Neuronal stem cell (in vitro differentiated cells): ENCODE measurements at places on chromosomes 1 and 21.

- no peak for DNase-seq
Measured at GRCh38 chr1:119887427-119887826, 8.9 kb downstream of the ADAM30 start.

- DNase-seq: no peak
Measured at GRCh38 chr21:41768437-41769042, 1.7 kb upstream of the RIPK4 start.

DNA sequence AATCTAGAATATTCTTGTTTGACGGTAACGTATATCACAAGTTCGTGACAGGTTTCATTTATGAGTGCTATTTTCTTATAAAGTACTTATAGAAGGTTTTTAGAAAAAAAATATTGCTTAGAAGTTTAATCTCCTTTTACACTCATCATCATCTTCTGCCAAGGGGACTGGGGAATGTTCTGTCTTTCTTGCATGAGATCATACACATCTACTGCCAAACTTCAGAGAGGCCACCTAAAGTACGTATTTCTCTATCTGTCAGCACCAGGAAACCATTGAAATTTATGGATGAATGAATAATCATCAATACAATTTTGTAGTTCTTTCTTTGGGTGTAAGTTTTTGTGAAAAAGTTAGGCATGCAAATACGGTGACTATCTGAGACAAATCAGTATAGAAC, 245.8 kb downstream of the SPATA17 start:
- no peak for DNase-seq

DNA sequence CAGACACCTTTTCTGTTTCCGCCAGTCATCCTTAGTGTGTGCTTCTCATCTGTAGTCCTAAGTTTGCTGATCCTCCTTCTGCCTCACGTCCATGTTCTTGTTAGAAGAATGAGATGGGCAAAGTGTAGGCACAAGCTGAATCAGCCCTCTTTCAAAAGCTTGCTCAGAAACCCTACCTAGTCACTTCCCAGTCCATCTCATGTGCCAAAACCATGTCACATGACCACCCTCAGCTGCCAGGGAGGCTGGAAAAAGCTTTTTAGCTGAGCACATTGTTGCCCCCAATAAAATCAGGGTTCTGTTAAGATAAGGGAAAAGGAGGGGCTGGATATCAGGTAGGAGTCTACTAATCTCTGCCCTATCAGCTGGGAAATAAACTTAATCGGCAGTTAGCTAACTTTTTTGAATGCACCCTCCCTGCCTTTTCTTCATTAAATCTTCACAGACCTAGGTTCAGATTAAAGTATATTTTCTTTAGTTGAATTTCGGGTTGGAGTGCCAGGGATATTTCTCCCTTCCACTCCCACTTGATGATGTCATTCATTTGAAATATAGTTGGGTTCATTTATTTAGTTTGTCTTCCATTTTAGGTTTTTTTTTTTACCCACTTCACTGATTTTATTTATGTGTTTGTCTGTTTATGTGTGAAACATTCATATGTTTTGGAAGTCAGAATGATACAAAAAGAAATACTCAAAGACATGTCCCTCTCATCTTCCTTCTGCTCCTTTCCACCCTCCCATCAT, 129.2 kb downstream of the ROR1 start:
- no peak for DNase-seq

DNA sequence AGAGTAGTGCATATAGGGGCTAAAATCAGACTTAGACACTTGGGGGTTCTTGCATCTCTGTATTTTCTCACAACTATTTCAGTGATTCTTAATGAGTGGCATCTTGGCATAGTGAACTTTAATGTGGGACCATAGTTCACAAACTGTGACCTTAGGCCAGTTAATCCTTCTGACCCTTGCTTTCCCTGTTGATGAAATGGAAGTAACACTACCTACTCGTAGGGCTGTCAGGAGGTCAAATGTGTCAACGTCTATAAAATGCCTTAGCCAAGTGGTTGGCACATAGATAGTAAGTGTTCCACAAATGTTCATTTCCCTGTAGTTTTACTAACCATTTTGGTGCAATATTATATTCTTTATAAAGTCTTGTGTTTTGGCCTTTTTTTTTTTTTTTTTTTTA, 49.4 kb downstream of the DYRK1A start:
- DNase-seq: no peak

- no peak for DNase-seq
Measured at GRCh38 chr1:221908573-221908972, 166.7 kb upstream of the DUSP10 start.

DNA sequence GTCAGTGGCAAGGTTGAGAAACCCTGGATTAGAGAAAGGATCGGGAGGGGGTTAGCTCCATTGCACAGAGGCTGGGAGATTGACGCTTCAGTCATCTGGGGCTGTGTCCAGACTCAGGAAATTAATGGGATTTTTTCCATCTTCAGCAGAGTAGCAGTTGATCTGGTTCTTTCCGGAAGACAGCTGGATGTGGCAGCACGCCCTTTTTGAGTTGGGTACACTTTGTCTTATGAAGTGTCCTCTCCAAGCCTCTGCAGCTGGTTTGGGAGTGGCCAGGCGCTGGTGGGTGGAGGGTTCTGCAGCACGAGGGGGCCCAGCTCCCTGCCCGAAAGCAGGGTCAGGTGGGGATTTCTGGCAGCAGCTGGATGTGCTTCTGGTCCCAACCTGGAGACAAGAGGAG, 95.1 kb downstream of the TAS1R2 start:
- no peak for DNase-seq

GRCh38 chr1:227125929-227126545, 185.9 kb downstream of the COQ8A start:
- DNase-seq: no peak

DNA sequence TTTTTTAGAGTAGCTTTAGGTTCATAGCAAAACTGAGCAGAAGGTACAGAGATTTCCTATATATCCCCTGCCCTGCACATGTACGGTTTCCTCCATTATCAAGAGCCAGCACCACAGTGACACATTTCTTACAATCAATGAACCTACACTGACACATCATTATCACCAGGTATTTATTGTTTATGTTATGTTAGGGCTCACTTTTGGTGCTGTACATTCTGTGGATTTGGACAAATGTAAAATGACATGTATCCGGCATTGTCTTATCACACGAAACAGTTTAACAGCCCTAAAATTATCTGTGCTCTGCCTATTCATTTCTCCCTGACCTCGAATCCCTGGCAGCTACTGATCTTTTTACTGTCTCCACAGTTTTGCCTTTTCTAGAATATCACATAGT, 93.7 kb upstream of the DPH5 start:
- no peak for DNase-seq

GRCh38 chr1:85933961-85934360, 222.6 kb downstream of the COL24A1 start:
- no peak for DNase-seq

- no peak for DNase-seq
Measured at GRCh38 chr1:148307583-148308185, 155.6 kb upstream of the NBPF11 start.

DNA sequence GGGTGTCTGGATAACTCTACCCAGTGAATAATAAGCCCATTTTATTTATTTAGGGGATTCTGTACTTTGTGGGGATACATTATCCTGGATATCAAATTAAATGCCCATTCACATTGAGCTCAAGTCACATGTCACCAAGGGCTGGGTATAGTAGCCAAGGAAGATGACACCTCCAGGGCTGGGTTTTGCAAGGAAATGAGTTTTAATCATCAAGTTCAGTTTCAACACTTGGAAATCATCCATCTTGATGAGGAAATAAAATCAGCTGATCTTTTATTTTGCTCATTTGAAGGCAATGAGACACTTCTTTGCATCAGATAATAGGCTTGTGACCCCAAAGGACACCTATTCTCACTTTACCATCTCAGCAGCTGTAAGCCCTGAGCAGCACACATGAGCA, 80.0 kb upstream of the TNR start:
- DNase-seq: no peak

- DNase-seq: no peak
Measured at GRCh38 chr1:45545019-45545493, 5.6 kb upstream of the AKR1A1 start.

- no peak for DNase-seq
Measured at GRCh38 chr1:35454616-35455015, 102.6 kb downstream of the KIAA0319L start.

DNA sequence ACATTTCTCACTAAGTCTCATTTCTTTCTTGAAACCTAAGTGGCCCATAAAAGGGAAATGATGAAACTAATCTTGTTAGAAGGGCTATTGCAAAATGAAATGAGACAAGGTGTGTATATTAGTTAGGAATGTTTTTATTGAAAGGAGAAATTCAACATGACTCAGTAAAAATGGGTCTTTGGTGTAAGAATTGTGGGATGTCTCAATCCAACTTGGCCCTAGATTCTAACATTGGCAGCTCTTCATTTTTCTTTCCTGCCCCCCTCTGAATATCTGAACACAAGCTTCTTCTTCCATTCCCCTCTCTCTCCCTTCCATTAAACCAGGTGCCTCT, 26.8 kb upstream of the TARBP1 start:
- DNase-seq: no peak

- DNase-seq: no peak
Measured at GRCh38 chr21:39189857-39190604, 6.8 kb upstream of the PSMG1 start.

GRCh38 chr1:243315455-243315854, 59.6 kb downstream of the SDCCAG8 start:
- DNase-seq: no peak

- DNase-seq: no peak
Measured at GRCh38 chr1:119541389-119541788, 34.4 kb downstream of the HSD3B1 start.

DNA sequence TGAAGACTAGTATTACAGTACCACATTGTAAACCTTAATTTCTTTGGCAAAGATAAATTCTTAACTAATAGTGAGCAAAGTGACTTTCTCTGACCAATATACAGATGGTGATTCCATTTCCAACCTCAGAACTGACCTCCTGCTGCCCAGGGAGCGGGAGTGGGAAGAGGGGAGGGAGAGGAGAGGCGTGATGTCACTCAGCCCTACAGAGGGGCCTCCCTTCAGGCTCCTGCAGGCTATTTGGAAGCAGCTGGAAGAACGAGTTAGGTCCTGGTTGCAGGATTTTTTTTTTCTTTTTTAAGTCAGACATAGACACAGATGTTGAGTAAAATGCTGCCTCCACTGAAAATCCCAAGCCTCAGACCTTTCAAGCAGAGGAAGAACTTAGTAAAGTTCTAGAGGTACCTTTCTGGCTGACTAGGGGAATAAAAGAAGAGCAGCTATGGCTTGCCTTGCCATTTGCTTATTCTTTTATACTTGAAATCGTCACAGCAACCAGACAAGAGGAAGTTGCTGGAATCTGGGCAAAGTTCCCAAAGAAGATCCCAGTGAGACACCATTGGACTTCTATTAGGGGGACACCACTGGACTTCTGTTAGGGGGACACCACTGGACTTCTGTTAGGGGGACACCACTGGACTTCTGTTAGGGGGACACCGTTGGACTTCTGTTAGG, 54.5 kb downstream of the EXO1 start:
- DNase-seq: no peak

GRCh38 chr1:21775550-21775914, 7.4 kb downstream of the USP48 start:
- no peak for DNase-seq

- no peak for DNase-seq
Measured at GRCh38 chr1:110690709-110691365, 16.1 kb upstream of the KCNA3 start.

GRCh38 chr1:44947063-44947773, 39.2 kb downstream of the EIF2B3 start:
- no peak for DNase-seq

GRCh38 chr1:63126104-63126503, 196.3 kb upstream of the FOXD3 start:
- DNase-seq: no peak

GRCh38 chr1:228891272-228892034, 156.2 kb downstream of the RHOU start:
- no peak for DNase-seq

DNA sequence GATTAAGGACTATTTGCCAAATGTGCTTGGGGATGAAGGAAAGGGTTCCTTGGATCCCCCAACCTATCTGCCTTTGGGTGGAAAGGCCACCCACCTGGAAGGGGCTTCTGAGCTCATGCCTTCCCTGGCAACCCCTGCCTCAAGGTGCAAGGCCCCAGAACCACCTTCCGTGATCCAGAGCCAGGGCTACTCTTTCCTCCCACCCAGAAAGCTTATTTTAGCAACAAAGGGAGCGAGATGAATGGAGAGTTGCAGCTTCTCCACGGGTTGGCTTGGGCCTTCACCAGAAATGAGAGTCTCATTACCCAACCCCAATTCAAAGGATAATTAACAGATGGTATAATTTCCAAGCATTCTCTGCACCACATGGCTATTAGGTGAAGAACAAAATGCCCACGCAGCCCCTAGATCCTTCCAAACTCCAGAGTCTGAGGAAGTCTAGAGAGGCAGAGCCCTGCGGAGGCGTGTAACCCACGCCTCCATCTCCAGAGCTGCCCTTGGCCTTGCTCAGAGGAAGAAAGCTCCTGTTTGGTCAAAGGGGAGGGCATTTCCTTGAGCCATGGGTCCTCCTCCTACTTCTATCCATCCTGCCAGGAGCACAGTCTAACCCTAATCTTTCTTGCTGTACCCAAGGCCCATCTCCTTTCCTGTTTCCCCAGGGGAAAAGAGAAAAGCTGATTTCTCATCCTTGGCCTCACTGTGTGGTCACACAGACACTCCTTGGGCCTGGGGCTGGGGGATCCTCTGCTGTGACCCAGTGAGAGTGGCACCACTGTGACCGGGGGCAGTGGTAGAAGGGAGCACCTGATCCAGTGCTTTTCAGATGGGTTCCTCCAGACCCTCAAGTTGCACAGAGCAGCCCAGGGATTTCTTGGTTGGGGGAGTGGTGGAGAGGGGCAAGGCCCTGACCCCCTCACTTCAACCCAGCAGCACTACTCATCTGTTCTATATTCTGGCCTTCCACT, 1.7 kb upstream of the CELSR2 start:
- no peak for DNase-seq

DNA sequence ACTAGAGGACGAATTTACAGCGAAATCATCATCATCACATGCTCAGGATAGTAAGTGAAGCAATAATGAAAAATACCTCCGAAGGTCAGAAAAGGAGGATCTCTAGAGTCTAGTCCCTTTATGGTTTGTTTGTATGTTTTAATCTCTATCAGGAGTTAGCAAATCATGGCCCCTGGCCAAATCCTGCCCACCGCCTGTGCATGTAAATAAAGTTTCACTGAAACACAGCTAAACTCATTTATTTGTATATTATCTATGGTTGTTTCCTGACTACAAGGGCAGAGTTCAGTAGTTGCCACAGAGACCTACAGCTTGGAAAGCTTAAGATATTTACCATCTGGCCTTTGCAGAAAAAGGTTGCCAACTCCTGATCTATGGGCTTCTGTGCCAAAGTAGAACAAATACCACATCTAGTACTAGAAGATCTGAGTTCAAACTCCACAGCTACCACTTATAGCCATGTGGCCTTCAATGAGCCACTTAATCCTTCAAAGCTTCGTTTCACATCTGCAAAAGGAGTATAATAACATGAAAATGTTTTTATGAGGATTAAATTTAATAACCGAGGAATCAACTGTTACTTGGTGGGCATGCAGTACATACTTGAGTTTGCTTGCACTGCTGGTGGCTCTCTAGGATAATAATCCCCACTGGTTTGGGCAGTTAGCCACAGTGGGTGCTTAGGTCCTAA, 94.0 kb upstream of the KIF26B start:
- DNase-seq: no peak
